Umbilical cord (tissue), 2 donors: ENCODE measurements at places on chromosomes 6 and 20.
A peak's percentile ranks its signal among the peaks of the same experiment; 100 is the strongest.

GRCh38 chr6:49764571-49765236 lies 20.5 kb upstream of the CRISP3 start:
- DNase-seq: no peak

DNA sequence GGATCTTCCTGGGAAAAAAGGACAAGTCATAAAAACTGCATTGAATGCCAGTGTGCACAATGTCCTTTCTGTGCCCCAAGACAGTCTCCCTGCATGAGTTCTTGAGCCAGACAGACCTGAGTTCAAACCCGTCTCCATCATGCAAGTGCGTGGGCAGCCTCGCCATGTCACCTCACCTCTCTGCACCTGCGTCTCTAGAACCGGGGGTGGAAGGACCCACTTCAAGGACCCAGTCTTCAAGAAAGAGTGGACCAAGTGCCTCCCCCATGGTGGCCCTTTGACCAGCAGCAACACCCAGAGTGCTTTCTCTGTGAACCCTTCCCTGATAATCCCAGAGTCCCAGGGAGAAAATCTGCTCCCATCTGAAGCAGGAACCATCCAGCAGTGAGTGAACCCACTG lies 23.5 kb upstream of the ANGPT4 start:
- no peak for DNase-seq

DNA sequence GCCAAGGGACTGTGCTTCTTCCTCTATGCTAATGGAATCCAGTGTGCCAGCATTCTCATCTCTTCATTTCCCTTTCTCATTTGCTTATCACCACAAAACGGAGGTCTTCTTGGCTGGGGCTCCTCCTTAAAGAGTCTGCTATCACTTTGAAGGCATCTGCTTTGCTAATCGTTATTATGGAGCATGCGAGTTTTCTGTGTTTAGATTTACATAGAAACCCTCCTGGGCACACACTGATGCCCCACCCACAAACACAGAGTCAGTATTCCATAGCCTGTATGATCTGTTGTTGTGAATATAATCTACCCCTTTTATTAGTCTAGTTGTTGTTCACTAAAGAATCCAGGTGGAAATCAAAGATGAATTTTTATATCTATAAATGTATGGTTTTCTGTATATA lies 83.4 kb upstream of the XRN2 start:
- DNase-seq: no peak

GRCh38 chr6:161429921-161430490 lies 156.1 kb upstream of the AGPAT4 start:
- no peak for DNase-seq

GRCh38 chr6:125224231-125224861 lies 70.8 kb downstream of the TPD52L1 start:
- DNase-seq: peak; percentile 83

GRCh38 chr6:7787731-7788130 lies 61.8 kb downstream of the BMP6 start:
- no peak for DNase-seq

GRCh38 chr6:49409951-49410542 lies 53.0 kb downstream of the MMUT start:
- DNase-seq: peak; percentile 80
